Activated CD8-positive, alpha-beta memory T cell treated with anti-CD3 and anti-CD28 coated beads for 48 hours (primary cell): ENCODE measurements at places on chromosomes 3 and 15.

- no peak for DNase-seq
These were observed 78.1 kb downstream of the MRPL46 start for GRCh38 chr15:88389120-88389519.

DNA sequence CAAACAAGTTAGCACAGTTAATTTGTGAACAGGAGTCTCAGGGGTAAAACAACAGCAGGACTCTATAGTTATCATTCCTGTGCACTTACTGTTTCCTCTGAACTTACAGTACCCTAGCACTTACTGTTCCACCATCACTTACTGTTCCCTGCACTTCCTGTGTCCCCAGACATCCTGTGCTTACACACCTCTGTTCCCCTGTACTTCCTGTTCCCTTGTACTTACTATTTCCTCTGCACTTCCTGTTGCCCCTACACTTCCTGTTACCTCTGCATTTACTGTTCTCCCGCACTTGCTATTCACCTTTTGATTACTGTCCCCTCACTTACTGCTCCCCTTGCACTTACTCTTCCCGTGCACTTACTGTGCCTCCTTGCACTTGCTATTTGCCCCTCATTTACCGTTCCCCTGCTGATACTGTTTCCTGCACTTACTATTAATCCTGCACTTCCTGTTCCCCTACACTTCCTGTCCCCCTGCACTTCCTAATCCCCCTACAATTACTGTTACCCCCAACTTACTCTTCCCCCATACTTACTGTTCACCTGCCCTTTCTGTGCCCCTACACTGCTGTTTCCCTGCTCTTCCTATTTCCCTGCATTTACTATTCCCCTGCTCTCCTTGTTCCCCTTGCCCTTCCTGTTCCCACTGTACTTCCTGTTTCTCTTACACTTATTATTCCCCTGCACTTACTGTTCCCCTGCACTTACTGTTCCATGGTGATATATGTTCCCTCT, 30.3 kb downstream of the TPRA1 start:
- no peak for DNase-seq

GRCh38 chr3:185655426-185656320, 69.6 kb downstream of the SENP2 start:
- DNase-seq: no peak

DNA sequence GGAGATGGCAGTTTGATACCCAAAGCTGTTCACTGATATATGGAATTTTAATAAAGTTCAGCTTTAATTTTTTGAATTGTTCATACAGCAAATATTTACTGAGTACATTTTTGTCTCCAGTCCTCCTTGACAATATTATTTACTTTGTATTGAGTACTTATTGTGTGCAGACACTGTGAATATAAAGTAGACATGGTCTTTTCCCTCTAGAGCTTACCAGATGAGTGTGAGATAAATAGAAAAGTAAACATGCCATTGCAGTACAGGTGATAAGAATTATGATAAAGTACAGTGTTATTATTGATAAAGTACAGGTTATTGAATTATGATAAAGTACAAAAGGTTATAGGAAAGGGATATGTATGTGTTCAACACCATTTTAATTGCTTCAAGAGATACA, 2.1 kb downstream of the UBA5 start:
- no peak for DNase-seq

- no peak for DNase-seq
These were observed 135.1 kb downstream of the TMCO5A start for GRCh38 chr15:38069511-38070011.

GRCh38 chr3:8301977-8302735, 199.5 kb upstream of the LMCD1 start:
- no peak for DNase-seq

DNA sequence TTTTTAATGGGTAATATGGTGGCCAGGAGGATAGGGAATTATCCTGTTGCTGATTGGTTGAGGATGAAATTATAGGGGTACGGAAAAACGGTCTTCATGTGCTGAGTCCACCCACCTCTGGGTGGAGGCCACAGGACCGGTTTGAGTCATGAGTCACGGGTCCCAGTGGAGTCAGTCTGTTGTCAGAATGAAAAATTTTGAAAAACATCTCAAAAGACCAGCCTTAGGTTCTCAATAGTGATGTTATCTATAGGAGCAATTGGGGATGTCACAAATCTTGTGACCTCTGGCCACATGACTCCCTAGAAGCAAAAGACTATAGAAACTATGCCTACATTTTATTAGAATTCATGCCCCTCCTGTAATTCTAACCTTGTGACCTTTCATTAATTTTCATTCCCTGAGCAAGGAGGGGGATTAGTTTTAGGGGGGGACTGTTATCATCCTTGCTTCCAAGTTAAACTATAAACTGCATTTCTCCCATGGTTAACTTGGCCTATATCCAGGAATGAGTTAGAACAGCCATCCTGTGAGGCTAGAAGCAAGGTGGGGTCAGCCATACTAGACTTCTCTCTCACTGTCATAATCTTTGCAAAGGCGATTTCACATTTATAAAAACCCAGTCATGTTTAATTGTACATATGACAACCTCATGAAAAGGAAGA, 101.2 kb downstream of the TCF12 start:
- DNase-seq: no peak

- DNase-seq: no peak
These were observed 1.9 kb downstream of the ADAMTS9 start for GRCh38 chr3:64685800-64686445.
